Central memory CD8-positive, alpha-beta T cell (primary cell): ENCODE measurements at places on chromosomes 2 and 18.

- no peak for DNase-seq
These were observed 926.2 kb downstream of the TSN start for GRCh38 chr2:122681626-122682025.

DNA sequence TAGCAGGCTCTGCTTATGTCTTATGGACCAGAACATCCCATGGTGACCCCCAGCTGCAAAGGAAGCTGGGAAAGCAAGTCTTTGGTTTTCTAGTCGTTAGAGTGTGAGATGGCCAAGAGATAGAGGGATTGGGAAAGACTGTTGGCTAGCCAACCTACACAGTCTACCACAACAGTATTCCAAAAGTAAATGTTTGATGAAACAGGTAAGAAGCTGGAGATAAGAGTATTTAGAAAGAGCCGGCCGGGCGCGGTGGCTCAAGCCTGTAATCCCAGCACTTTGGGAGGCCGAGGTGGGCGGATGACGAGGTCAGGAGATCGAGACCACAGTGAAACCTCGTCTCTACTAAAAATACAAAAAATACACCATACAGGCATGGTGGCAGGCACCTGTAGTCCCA lies 124.4 kb downstream of the GALNT1 start:
- no peak for DNase-seq

GRCh38 chr2:144490017-144490416 lies 29.9 kb downstream of the ZEB2 start:
- no peak for DNase-seq

DNA sequence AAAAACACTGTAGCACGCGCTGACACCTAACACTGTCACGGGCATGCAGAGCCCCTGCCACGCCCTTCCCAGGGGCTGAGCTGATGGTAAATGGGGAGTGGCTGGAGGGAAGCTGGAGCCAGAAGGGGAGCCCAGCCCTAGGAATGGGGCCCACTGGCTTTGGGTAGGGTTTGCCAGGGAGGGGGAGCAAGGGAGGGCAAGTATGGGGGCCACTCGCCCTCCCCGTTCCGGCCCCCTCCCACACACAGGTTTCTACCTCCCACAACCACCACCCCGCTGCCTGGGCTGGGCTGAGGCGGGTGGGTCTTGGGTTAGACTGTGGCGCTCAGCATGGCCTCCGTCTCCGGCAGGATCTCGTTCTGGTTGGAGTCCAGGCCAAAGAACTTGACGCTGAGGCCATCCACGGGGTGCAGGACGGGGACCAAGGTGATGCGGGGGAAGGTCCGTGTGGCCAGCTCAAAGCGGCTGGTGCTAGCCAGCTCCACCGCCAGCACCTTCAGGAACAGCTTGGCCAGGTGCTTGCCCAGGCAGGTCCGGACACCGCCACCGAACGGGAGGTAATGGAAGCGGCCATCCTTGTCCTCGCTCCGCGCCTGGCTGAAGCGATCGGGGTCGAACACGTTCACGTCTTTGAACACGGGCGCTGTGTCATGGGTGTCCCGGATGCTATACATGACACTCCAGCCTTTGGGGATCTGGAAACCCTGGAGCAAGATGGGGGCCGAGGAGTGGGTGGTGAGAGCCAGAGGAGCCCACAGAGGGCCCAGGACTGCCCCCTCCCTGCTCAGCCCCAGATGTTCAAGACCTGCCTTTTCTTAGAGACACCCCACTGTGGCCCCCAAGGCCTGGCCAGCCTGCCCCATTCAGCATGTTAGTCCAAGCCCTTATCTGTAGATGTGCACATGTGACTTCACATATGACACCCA lies 15.5 kb downstream of the CYP26B1 start:
- no peak for DNase-seq

GRCh38 chr2:232633413-232634205 lies at the start of gene EFHD1:
Gene EFHD1, plus strand, starts transcription at chr2:232633604. Its CDS starts 101 bp downstream, at chr2:232633705.
- peak; percentile 14 for DNase-seq

- no peak for DNase-seq
These were observed 24.4 kb downstream of the RDH14 start for GRCh38 chr2:18536100-18536499.

GRCh38 chr2:135948642-135949355 lies 36.6 kb downstream of the DARS1 start:
- no peak for DNase-seq

DNA sequence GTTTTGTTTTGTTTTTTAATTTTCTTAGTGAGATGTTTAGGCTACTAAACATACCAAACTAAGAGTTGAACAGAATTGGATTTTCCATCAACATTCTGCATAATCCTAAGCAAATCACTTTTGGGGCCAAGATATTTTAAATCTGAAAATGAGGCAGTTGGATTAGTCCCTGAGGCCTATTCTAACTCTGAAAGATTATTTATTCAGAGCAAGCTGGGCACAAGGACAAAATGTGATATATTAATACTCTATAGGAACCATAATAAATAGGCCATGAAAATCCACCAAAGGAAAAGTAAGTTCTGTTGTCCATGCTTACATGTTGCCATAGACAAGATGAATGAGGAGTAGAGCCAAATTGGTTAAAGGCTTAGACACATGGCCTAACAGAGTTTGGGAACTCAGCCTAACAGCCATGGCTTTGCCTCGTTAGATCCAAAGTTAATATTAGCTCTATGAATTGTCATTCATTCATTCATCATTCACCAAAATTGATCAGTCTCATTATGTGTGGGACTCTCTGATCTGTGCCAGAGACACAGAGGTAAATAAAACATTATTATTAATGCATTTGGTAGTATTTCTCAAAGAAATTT lies 183.5 kb downstream of the SCG2 start:
- no peak for DNase-seq

GRCh38 chr18:53191634-53192033 lies 851.6 kb downstream of the DCC start:
- DNase-seq = no peak

DNA sequence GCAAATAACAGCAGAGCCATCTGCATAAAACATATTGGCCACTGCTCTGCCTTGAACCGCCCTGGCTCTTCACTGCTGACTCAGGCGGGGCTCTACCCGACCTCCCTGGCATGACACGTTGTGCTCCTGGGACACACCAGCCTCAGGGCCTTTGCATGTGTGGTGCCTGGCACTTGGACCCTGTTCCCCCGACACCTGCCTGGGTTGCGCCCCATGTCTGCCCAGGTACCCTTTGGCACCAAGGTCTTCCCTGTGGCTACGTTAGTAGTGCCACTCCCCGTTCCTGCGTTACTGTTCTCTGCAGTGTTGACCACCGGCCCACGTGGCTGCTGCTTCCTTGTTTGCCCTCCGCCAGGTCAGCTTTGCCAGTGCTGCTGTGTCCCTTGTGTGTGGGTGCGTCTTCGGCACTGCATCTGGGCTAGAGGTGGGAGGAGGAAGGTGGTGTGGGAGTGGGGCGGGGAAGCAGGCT lies 20.3 kb downstream of the ATG4B start:
- no peak for DNase-seq

DNA sequence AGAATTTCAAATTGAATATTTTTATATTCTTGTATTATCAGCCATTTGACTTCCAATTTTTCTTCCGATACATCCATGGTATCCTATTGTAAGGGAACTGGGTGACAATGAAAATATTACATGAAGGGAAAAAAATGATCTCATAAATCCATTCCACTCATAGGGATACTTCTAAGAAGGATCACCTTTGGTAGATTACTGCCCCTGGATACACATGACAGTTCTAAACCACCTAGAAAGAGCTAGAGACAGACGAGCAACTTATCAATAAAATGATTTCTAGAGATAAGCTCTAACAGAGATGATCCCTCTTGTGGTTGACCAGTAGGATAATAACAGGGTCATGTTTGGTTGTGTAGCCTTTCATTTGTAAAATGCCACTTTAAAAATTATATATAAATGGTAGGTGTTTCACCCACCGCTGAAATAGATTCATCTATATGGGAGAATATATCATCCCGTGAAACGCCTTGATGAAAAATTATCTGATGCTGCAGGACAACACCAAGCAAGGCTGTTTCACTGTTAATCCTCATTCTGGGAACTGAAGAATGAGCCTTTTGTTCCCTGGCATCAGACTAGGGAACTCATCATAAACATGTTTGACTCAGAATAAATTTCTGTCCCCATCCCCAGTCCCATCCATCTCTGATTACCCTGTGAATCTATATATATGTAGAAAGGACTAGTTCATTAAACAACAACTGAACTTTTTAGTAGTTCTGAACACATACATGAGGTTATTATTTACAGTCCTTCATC lies 180.0 kb downstream of the TCF4 start:
- no peak for DNase-seq

DNA sequence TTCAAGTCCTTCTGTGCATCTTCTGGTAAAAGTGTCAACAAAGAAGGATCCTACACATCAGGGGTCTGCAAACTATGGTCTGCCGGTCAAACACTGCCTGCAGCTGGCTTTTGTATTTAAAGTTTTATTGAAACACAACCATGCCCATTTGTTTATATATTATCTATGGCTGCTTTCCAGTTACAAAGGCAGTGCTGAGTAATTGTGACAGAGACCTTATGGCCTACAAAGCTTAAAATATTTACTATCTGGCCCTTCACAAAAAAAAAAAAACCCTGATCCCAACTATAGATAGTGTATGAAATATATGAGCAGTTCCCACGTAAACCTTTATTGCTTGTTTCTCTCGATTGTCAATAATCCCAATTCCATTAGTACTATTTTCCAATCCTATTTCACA lies 101.4 kb downstream of the RBMS1 start:
- no peak for DNase-seq

GRCh38 chr2:205464681-205465080 lies 217.6 kb upstream of the NRP2 start:
- no peak for DNase-seq

DNA sequence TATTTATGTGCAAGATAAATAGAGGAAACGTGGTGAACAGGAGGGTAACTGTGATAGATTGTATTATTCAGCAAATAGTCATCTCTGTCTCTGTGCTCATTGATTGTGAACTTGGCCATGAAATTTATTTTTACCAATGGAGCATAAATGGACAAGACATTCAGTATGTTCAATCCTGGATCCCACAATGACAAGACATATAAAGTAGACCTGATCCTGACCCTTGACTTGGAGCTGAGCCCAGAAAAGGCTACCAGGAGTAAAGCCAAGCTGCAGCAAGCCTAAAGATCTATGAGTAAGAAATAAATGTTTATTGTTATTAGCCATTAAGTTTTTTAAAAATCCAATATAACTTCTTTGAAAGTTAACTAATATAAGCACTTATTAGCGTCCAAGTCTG lies 531.2 kb downstream of the PIK3C3 start:
- DNase-seq = no peak

GRCh38 chr2:108591163-108591562 lies 56.9 kb downstream of the LIMS1 start:
- no peak for DNase-seq

- no peak for DNase-seq
These were observed 24.4 kb upstream of the FAM117B start for GRCh38 chr2:202610380-202610779.

- DNase-seq = no peak
These were observed 273.1 kb upstream of the SLC14A2 start for GRCh38 chr18:45342166-45342565.

GRCh38 chr2:194126418-194126817 lies 1530.6 kb upstream of the SLC39A10 start:
- no peak for DNase-seq

DNA sequence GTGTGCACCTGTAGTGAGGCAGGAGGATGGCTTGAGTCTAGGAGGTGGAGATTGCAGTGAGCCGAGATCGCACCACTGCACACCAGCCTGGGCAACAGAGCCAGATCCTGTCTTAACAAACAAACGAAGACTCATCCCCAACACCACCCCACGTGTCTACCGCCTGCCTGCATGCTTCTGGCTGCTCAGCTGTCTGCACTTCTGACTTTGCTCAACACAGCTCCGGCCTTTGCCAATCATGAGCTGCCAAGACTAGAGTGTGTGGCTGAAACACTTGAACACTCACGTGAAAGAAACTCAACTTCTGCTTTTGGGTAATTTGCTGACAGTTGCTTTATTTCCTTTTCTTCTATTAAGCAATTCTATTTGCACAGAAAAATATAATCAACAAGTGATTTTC lies 32.1 kb upstream of the SP3 start:
- DNase-seq = no peak
